Heart left ventricle (tissue), 16 donors: ENCODE measurements at places on chromosomes 12 and 14. TPM values are rescaled to one million over a fixed set of nuclear protein-coding genes. Genes with fewer than 3 reads are reported as not detected.

The SSPN gene
- 18.2 TPM for polyA plus RNA-seq

The AMN gene
- polyA plus RNA-seq: 0.21 TPM

The CRIP1 gene
- 109 TPM for polyA plus RNA-seq

The MYO1H gene
- 0.28 TPM for polyA plus RNA-seq

The OR10AD1 gene
- polyA plus RNA-seq: not detected

The RCOR1 gene
- 2.7 TPM for polyA plus RNA-seq

The CABP1 gene
- 9.9 TPM for polyA plus RNA-seq

The GPR137C gene
- polyA plus RNA-seq: 1.4 TPM

The SDS gene
- 0.32 TPM for polyA plus RNA-seq

The MYL2 gene
- polyA plus RNA-seq: 25,284 TPM

The NRXN3 gene
- polyA plus RNA-seq: 0.19 TPM

The RPL10L gene
- not detected for polyA plus RNA-seq

The B3GNT4 gene
- polyA plus RNA-seq: 0.11 TPM

The PAPLN gene
- 0.30 TPM for polyA plus RNA-seq

The VWF gene
- 125 TPM for polyA plus RNA-seq

The KRT2 gene
- polyA plus RNA-seq: not detected

The KCNK10 gene
- 0.07 TPM for polyA plus RNA-seq

The TC2N gene
- polyA plus RNA-seq: 1.2 TPM

The SCFD1 gene
- polyA plus RNA-seq: 64.4 TPM

The ZDHHC22 gene
- not detected for polyA plus RNA-seq

The RIMBP2 gene
- not detected for polyA plus RNA-seq

The RECQL gene
- polyA plus RNA-seq: 9.0 TPM

The LRTM2 gene
- polyA plus RNA-seq: not detected
